ENCODE measurements at places on chromosomes 3 and 15.

- no peak for DNase-seq
Observed at GRCh38 chr3:186216900-186217819, 108.3 kb upstream of the ETV5 start.

DNA sequence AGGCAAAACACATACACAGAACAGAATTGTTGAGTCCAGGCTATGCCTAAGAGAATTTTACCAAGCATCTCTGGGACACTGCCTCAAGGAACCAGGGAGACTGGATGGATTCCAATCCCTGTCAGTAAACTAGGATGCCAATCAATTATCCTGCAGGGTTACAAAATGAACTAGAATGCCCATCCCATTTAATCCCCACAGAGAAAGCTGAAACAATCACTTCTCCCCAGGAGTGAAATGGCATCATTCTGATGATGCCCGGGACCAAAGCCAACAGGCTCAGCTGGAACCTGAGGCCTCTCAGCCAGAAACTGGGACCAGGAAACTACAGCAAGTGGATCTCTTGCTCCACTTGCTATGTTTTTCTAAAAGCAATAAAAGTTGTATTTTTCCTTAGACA is 130.0 kb upstream of the TJP1 start:
- no peak for DNase-seq

- DNase-seq: no peak
Observed at GRCh38 chr3:129197321-129197720, 13.6 kb upstream of the CNBP start.

- DNase-seq: no peak
Observed at GRCh38 chr3:149235599-149236424, 14.2 kb upstream of the CP start.

DNA sequence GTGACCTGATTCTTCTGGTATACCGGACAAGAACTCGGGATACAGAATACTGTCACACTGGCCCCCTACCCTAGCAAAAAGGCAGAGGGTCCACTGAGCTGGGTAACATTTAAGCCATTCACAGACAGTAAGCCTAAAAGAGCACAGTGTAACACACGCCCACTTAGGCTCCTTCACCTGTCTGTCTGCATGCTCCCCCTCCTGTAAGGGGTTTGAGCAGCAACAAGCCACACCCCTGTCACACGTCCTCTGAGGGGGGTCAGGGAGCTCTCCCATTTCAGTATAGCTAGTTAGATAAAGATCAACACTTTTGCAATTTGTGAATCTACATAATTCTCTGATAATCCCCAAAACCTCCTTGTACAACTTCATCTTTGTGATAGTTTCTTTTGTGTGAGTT is 586.3 kb upstream of the LMCD1 start:
- no peak for DNase-seq

DNA sequence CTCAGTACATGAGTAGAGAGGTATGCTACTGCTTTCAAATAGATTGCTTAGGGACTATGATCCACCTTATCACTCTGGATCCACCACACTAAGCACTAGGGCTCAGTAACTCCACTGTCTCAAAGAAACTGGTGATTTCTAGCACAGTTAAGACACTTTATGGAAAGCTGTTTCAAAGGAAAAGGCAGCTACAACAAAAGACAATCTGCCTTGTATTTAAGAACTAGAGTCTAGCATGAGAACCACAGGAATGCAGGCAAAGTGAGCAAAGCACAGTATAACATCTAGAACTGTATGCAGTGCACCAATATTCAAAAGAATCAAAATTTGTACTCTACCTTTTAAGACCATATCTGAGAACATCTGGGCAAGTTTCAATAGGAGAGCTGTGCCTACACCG is 17.9 kb downstream of the TFRC start:
- no peak for DNase-seq

GRCh38 chr3:191301017-191301416 is 28.2 kb upstream of the CCDC50 start:
- no peak for DNase-seq

DNA sequence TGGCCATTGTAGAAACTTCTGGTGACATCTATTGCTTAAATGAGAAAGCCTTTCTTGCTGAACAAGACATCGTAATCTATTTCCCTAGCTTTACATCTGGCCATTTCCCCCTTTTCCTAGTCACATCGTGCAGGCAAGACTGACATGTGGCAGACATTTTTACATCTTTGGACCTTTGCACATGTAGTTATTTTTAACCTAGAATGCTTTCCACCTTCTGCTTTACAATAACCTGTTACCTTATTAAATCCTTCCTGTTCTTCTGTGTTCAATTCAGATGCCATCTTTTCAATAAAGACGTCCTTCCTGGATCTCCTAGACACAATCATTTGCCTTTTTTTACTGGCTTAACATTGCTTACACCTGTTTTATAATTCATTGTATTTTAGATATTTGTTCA is 343.3 kb downstream of the DIPK2A start:
- DNase-seq: no peak

- no peak for DNase-seq
Observed at GRCh38 chr15:64398575-64398974, 10.9 kb downstream of the TRIP4 start.

DNA sequence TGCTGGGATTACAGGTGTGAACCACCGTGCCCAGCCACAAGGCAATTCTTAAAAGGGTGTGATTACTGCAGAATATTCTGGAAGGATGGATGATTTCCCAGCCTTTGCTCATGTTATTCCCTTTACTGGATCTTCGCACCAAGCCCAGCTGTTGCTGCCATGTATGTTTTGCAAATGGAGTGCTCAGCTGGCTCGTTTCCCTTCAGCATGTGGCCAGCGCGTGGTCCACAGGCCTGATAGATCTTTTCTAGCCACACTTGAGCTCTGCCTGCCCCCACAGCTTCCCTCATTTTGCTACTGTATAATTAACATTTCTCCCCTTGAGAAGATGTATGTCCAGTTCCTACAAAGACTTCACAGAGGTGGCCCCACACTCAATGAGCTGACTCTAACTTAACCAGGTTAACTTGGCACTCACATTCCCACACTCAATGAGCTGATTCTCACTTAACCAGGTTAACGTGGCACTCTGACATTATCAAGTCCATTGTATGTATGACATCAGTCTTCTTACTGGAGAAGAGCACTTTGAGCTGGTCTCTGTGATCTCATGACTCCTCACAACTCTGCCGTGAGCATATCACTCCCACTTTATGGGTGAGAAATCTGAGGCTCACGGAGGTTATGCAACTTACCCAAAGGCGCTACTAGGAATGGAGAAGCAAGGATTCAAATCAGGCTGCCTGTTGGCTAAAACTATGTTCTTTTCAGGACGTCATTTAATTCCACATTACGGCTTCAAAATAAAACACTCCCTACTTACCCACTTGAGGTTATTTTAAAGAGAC is 49.2 kb downstream of the TM4SF4 start:
- no peak for DNase-seq

DNA sequence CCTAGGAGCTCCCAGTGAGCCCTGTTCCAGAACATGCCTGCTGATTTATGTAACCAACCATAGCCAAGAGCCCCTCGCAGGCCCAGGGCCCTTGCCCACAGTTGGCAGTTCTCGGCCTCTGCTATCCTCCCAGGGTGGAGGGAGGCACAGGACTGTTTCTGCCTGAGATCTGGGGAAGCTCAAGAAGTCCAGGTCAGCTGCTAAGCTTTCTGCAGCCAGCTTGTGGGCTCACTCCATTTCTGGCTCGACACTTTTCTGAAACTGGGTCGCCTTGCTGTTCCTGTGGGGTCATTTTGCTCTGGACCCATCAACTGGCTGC is 72.5 kb upstream of the HERC1 start:
- no peak for DNase-seq

DNA sequence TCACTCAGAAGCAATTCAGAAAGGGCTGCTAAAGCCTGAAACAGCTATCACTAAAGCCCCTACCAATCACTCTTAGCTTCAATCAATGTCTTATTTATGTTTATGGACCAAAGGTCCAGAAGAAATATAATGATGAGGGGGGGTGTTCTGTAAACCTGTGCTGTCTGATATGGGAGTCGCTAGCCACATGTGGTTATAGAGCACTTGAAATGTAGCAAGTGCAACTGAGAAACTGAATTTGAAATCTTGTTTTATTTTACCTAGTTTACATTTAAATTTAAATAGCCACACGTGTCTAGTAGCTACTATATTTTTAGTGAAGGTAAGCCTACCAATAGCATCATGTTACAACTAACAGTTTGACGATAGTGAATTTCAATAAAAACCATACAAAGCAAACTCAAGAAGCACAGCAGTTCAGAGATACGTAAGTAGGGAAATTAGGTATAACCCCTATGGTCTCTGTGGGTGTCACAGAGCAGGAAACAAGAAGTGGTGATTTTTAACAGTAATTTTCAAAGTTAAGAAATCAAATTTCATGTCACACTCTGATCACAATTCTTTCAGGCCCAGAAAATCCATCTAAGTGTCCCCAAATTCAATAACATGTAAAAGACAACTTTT is 3.6 kb downstream of the POU1F1 start:
- no peak for DNase-seq

- DNase-seq: no peak
Observed at GRCh38 chr3:195003893-195004289, 267.1 kb downstream of the XXYLT1 start.

DNA sequence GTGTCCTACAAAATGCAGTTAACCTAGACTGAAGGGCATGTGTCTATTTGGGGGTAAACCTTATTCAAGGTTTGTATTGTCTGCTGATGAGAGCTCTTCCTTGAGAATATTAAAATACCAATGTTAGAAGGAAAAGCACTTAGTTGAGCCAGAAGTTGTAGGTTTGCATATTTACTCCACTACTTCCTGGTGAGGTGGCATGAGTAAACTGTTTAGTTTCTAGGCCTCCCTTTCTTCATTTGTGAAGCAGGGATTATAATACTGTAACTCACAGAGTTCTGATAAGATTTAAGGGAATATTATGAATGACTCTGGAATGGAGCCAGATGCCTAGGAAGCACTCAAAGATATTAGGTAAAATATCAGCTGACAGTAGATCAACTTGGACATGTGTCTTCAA is 46.7 kb downstream of the CD200R1L start:
- DNase-seq: no peak

GRCh38 chr15:69530991-69531664 is 78.5 kb downstream of the RPLP1 start:
- no peak for DNase-seq

GRCh38 chr15:99371180-99372103 is 120.2 kb downstream of the LRRC28 start:
- DNase-seq: no peak

GRCh38 chr3:127951276-127951675 is 36.2 kb downstream of the KBTBD12 start:
- no peak for DNase-seq

- peak; percentile 12 for DNase-seq
Observed at GRCh38 chr3:79018671-79019136, 749.1 kb downstream of the ROBO1 start.

DNA sequence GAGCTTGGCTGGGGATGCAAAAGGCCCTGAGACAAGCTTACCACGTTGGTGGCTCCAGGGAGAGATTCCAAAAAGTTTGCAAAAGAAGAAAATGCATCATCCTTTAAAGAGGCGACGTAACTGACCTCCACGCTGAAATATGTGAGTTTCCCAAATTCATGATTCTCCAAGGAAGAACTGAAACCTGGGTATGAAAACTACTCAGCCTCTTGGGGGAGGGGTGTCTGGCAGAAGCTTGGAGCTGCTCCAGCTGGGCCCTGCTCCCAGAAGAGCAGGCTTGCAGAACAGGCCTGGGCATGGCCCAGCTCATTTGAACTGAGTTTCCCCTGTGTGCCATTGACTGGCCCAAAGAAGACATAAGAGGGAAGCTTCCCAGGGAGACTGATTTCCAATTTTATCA is 20.5 kb downstream of the CPN2 start:
- DNase-seq: no peak

- DNase-seq: no peak
Observed at GRCh38 chr3:140344601-140345205, 333.2 kb upstream of the TRIM42 start.

- DNase-seq: no peak
Observed at GRCh38 chr3:124385996-124386395, 344.3 kb upstream of the UMPS start.

DNA sequence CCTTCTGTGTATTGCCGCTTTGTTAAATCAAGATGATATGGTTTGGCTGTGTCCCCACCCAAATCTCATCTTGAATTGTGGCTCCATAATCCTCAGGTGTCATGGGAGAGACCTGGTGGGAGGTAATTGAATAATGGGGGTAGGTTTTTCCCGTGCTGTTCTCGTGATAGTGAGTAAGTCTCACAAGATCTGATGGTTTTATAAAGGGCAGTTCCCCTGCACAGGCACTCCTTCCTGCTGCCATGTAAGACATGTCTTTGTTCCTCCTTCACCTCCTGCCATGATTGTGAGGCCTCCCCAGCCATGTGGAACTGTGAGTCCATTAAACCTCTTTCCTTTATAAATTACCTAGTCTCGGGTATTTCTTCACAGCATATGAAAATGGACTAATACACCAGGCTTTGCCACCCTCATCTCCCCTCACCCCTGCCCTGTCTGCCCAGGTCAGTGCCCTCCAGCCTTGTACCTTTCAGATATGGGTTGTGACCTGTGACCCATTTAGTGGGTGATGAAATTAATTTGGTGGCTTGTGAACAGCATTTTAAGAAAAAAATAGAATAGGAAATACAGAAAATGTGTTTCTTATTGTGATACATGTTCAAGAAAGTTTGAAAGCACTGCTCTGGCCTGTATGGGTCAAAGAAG is 56.1 kb upstream of the MCF2L2 start:
- no peak for DNase-seq

DNA sequence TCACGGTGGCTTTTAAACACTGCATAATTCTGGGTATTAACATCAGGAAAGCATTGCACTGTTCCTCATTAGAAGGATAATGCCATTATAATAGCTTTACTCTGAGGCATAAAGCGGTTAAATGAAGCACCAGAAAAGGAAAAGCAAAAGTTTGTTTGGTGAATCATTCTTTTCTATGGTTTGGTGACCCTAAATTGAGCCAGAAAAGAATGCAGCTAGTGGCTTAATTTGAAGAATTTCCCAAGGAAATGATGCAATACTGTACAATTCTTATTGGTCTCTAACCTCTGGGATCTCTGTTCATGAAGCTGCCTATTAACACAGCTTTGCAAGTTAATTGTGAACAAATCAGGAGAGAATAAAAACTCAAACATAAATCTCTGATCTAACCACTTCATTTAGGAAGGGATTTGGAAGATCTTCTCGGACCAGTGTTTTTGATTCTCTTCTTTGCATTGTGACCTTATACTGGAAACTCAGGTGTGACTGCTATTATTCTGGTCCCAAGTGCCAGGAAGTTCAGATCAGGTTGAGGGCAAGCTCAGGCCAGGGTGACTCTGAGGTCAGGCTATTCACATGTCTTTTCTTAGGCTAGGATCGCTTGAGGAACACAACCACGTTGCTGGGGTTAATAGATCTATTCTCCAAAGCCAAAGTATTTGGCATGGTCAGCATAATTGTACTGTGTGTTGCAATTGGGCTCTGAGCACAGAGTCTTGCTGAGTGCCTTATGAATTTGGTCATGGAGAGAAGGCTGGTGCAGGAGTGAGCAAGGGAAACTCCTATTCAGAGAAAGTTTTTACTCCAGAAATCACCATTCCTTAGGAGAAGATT is 11.3 kb upstream of the DLG1 start:
- peak; percentile 97 for DNase-seq

DNA sequence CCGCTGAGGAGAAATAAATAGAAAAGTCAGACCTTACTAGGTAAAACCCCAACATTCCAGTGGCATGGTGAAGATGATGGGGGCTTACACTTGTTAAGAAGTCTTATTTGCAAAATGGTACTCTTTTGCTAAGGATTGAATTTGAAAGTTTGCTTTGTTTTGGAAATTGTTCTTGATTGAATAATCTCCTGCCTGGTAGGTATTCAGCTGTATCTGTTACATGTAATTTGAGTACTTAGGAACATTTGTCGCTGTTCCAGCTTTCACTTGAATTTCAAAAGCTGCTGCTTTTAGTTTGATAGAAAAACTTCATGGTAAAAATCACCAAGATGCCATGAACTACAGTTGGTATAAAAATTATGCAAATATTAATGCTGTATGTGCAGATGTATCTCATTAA is 44.6 kb downstream of the TFG start:
- no peak for DNase-seq

Measured in H4 (cell line).